Amniotic stem cell (primary cell): ENCODE measurements at places on chromosomes 16 and 17.

DNA sequence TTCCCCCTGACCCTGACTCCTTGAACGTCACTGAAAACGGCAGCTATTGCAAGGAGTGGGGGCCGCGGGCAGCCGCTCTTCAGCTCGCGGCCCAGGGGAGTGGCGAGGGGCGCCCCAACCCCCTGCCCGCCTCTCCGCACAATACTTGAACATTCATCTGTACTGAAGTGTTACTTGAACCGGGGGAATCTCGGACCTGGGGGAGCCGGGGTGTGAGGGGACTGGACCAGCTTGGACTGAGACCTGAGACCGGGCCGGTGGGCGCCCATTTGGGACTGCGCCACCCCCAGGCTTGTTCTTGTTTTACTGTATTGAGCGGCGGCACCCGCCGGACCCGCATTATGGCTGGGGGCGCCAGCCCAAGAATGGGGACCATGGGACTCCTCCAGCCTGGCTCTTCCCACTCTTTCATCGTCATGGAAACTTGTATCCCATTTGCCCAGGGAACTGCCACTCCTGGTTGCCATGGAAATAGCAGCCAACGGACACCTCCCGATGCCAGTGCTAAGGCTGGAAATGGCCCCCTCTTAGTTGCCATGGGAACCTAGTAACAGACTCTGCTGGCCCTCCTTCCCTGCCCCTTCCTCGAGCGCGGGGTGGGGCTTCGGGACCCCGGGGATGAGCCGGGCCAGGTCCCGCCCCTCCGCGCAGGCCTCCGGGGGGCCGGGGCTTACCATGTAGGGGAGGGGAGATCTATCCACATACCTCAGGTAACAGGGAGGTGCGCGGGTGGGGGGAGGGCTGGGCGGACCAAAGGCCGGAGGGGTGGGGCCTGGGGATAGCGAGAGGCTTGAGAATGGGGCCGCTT is 805 bp upstream of the ORAI3 start:
- DNase-seq = peak; percentile 96

DNA sequence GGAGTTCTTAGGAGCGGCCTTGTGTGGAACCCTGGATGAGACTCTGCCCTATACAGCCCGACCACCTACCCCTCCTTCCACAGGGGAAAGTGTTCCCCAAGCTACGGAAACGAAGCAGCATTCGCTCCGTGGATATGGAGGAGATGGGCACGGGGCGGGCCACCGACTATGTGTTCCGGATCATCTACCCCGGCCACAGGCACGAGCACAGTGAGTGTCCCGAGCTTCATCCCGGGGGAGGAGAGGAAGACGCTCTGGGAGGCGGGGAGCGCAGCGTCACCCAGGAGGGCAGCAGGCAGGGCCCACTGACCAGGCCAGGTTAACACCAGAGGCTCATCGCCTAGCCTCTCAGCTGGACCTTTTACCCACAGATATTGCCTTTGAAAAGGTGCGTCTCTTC is 27.8 kb downstream of the SGSM2 start:
- no peak for DNase-seq

- no peak for DNase-seq
Observed at GRCh38 chr17:32558326-32558955, 71.6 kb downstream of the CDK5R1 start.

DNA sequence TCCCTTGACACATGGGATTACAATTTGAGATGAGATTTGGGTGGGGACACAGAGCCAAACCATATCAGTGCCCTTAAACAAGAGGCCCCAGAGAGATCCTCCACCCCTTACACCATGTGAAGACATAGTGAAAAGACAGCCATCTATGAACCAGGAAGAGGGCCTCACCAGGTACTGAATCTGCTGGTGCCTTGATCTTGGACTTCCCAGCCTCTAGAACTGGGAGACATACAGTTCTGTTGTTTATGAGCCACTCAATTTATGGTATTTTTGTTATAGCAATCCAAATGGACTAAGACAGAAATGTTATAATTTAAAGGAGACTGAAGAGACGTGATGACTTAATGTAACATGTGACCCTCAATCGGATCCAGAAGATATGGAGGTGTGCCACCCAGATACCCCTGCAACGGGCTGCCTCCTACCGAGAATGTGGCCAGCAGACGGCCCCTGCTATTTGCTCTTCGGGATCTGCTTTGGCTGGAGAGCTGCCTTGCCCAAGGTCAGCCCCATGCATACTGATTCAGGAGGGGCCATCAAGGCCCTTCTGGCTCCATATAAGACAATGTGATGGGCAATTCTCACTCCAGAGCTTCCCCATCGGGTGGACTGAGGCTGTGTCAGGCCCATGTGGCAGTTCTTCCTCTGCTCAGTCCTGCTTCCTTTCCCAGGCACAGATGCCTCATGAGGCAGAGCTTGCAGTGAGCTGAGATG is 80.6 kb downstream of the NETO2 start:
- no peak for DNase-seq

GRCh38 chr17:534071-534691 is 180.5 kb downstream of the VPS53 start:
- DNase-seq = no peak

DNA sequence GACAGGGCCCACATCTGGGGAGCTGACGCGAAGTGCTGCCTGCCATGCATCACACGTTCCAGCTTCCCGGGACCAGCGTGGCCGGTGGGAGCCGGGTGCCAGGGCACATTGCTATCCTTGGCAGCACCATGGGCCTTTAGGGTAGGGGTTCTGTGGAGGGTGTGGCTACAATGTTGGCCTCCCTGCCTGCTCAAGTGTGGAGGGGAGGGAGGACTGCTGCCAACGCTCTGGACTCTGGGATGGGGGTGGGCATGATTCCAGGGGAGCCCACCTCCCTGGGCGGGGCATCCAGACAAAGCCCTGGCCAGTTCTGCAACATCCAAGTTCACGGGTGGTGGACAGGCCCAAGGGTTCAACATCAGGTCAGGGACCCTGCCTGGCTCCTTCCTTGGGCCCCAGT is 13.9 kb downstream of the GRB7 start:
- no peak for DNase-seq

DNA sequence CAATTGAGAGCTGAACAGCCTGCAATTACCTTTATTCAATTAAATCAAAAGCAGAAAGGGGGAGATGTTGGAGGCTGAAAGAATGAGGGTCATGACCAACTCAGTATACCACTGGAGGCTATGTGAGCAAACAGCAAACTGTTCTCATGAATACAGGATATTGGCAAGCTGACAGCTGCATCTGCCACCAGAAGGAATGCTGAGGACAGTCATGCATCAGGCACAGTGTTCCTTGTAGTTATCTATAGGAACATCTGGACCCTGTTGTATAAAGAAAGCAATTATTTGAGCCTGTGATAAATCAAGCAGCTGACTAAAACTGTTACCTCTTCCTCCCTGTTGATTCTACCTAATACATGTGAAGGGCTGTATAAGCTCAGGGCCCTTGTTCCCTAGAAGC is 2064.6 kb downstream of the TP53TG3F start:
- no peak for DNase-seq

DNA sequence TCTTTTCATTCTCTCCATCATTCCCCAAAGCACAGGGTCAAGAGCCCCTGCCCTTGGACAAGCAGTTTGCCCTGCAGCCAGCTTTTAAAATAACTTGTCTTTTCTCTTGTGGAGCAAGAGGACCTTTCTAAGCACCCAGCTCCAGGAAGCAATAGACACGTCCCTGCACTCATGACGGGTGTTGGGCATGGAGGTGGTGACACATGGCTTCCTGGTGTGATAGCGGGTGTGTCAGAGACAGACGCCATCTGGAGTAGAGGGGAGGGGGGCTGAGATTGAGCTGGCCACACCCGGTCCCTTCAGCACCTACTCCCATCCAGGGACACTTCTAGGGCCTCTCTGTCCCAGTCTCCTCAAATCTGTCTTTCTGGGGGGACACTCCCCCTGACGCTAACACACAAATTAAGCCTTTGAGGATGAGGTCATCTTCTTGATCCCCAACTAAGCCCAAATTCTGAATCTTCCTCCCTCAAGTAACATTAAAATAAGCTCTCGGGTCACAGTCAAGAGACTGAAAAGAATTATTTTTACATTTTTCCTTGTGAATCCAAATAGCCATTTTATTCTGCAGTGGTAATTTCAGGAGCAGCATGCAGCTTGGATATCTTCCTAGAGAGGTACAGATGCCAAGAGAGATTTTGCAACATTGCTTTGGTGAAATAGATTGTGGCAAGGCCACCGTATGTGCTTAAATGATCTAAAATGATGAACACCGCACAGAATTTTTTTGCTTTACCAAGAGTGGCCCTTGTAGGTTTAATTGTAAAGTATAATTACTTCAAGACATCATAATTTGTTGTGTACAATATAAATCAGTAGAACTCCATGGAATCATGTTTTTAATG is 216.6 kb upstream of the IRX3 start:
- no peak for DNase-seq

- DNase-seq = peak; percentile 61
Observed at GRCh38 chr17:61837175-61838051, 25.9 kb downstream of the BRIP1 start.

- DNase-seq = no peak
Observed at GRCh38 chr17:81022344-81022676, 12.6 kb upstream of the BAIAP2 start.

DNA sequence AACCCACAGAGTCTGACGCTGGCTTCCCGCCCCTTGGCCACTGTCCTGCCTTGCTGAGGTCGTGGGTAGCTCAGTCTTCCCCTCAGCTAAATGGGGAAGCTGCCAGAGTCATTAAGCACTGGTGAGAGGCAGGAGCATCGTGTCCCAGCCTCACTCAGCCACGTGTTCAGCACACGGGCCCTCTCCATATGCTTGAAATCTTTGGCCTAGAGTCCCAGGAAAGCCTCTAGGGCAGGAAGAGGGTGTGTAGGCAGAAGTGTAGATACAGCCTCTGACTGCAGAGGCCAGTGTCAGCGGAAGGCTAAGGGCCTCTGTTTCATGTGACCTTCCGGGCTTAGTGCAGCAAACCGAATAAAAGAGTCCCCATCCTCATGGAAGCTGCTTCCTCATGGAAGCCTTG is 4.1 kb downstream of the DHODH start:
- DNase-seq = no peak

- no peak for DNase-seq
Observed at GRCh38 chr17:56978441-56979090, 635 bp downstream of the SCPEP1 start.

- DNase-seq = no peak
Observed at GRCh38 chr16:19660432-19660831, 57.6 kb downstream of the KNOP1 start.

DNA sequence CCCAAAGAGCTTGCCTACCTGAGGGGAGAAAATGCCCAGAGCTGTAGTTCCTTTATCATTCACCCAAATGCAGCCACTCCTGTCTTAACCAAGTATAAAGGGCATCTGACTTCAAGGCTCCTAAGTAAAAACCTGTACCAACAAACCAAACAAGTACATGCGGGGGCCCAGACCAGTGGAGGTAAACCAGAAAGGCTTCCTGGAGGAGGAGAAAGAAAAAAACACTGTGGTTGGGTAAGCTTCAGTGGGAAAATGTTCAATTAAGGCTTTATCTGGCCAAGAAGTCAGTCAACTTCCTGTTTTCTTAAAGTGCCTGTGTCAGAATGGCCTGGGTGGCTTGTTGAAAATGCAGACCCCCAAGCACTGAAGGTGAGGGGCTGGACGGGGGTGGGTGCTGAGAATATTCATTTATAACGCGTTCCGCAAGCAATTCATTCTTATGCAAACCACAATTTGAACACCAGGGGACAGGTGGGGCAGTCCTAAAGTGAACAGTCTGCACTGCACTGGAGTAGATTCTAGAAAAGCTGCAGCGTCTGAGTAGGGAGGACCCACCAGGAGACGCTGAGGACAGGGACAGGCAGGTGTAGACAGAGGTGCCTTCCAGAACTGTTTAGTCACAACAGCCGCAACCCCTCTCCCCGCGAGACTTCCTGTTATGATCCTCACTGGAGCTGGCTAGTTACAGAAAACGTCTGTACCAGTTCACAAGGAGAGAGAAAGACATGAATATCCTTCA is 467.1 kb downstream of the SOX9 start:
- no peak for DNase-seq

- DNase-seq = no peak
Observed at GRCh38 chr17:19421926-19422325, 10.9 kb downstream of the RNF112 start.

DNA sequence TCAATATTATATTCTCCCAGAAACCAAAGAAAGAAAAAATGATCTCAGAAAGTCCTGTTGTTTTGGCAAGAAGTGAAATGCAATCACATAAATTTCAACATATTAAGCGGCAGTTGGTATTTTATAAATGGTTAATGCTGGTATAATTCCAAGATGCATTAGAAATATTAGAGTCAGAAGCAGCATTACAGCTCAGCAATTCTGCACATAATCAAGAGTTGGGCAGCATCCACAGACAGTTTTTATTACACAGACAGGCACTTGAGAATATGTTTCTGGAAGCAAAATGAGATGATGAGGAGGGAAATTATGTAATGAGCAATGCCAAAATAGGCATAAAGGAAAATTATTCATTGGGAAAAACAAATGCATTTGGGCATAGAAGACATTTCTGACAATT is 148.1 kb downstream of the KCNJ2 start:
- DNase-seq = no peak

- DNase-seq = no peak
Observed at GRCh38 chr16:6193718-6194117, 1096.1 kb upstream of the EEF2KMT start.

- DNase-seq = no peak
Observed at GRCh38 chr17:81387100-81388090, 7.9 kb upstream of the BAHCC1 start.

- no peak for DNase-seq
Observed at GRCh38 chr17:41680426-41681040, 8.2 kb upstream of the EIF1 start.
